ENCODE measurements at places on chromosomes 3 and 15.

DNA sequence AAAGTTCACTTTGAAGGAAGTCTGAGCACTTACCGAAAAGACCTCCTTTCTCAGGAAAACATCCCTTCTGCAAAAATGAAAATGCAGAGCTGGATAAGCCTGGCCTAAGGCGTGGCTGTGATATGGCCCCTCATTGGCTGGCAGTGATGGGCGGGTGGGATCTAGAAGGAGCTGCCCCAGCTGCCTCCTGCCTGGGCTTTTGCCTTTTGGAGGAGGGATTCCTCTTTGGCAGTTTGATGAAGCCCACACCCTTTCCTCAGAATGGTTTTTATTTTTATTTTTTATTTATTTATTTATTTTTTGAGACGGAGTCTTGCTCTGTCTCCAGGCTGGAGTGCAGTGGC is 4.0 kb upstream of the DZIP1L start:
- DNase-seq, result no peak

GRCh38 chr3:102374863-102375634 is 59.8 kb upstream of the ZPLD1 start:
- no peak for DNase-seq

DNA sequence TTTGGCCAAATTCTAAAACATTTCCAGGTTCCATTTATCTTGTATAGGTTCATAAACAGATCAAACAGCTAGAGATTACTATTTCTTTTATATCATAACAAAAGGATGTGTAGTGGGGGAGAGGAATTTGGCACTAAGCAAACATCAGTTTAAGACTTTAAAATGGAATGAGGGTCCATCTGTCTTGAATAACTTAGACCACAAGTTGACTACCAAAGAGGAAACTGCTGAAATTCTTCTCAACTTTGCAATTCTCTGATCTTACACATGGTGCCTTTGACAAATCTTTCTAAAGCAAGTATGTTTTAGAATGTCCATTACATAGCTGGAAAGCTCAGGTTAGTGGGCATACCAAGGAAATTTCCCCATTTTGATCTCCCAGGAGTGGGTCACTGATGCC is 140.5 kb upstream of the ADAMTS9 start:
- DNase-seq, result no peak

- DNase-seq, result no peak
Measured at GRCh38 chr3:152496286-152496685, 227.6 kb downstream of the MBNL1 start.

DNA sequence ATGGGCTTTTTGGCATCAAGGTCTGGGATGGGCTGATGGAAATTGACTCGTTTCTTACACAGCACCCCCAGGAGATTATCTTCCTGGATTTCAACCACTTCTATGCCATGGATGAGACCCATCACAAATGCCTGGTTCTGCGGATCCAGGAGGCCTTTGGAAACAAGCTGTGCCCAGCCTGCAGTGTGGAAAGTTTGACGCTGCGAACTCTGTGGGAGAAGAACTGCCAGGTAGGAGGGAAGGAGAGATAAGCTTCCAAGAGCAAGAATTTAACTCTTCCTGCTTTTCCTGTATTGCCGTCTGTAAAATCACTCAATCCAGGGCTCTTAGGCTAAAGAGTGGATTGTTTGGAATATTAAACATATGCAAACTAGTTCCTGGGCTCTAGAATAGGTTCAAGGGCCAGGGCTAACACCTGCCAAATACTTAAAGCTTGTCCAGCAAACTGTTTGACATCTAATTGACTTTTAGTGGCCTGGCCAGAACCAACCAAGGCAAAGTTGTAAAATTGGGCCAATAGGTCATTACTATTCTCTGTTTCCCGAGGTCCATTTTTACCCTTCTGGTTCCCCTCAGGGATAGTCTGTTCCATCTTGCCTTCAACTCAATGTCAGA is 113.1 kb upstream of the ZBED2 start:
- no peak for DNase-seq

GRCh38 chr15:65423150-65423975 is 616 bp upstream of the IGDCC4 start:
- no peak for DNase-seq

DNA sequence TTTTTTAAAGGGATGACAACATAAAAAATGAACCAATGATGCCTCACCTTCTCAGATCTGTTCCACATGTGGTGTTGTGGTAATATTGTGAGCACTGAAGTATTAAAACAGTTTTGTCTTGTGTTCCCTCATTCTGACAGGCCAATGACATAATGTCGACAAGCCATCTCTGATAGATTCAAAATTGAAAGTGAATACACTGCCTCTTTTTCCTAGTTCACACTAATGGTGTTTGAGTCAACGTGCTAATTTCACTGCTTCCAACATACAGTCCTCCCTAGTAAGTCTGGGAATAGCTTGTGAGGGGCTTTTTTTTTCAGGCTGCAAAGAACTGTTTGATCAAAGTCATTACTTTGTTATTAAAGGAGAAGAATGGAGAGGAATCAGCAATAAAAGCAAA is 82.8 kb downstream of the ROBO2 start:
- DNase-seq, result no peak

DNA sequence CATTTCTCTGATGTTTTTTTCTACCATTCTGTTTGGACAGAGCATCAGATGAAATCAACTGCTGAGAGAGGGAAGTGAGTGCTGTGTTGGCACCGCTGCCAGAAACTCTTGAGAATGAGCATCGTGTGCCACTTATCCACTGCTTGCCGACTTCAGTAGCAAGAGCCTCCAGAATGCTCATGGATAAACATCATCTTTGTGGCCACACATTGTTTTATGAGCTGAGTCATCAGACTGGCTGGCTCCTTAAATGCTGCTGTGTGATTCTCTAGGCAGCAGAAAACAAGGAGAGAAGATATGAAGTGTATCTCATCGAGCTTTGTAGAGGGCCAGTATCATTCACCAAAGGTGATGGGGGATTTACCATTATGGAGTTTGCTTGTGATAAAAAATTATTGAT is 3.4 kb upstream of the DOCK3 start:
- DNase-seq, result no peak

DNA sequence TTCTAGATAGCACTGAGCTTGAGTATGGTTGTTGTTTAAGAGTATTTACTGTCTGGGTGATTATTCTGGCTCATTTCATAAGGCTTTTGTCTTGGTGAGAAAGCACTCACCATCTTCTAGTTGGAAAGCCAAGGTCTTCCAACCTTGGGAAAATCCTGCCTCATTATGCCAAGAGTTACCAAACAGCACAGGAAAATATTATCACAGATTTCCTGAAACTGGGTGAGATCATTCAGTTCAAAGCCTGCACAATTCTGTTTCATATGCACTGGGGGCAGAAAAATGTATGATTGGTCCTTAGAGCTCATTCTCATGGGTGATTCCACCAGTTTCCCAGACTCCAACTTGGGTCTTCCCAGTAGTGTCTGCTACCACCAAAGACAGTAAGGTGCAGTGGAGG is 291.8 kb downstream of the RORA start:
- no peak for DNase-seq

GRCh38 chr3:40185029-40185695 is 124.3 kb upstream of the EIF1B start:
- no peak for DNase-seq

- no peak for DNase-seq
Measured at GRCh38 chr3:4591669-4592068, 98.5 kb downstream of the ITPR1 start.

- DNase-seq, result no peak
Measured at GRCh38 chr3:77171026-77171425, 131.1 kb downstream of the ROBO2 start.

GRCh38 chr15:35168464-35168863 is 83.4 kb upstream of the NANOGP8 start:
- no peak for DNase-seq

- no peak for DNase-seq
Measured at GRCh38 chr15:72751751-72752455, 31.7 kb downstream of the ADPGK start.

DNA sequence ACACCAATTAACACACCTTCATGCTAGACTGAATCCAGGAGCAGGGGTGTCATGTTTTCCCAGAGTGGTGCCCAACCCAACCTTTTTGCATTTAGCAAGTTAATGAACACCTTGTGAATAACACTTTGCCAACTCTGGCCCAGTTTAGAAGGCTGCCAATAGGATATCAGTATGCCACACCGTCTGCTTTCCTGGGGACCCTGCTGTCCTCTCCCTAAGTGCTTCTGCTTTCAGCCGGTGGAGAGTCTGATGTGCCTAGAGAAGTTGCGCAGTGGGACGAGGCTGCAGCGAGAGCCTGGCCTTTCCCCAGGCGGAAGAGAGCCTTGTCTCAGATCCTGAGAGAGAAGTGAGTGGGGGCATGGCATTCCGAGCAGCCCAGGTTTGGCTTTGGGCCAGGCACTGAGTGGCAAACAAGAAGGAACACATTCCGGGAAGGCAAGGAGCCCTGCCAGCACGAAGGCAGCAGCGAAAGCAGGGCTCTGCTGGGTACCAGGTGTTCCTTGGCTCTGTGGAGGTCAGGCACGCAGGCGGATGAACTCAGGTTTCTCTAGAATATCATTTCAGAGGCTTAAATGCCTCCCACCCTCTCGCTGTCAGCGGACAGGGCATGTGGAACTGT is 36.9 kb downstream of the SENP8 start:
- no peak for DNase-seq

GRCh38 chr15:78617516-78617915 is 3.3 kb downstream of the CHRNA3 start:
- DNase-seq, result no peak

- DNase-seq, result no peak
Measured at GRCh38 chr15:57537488-57538264, 54.0 kb upstream of the MYZAP start.

GRCh38 chr3:71752831-71753700 is 589 bp upstream of the GPR27 start:
- DNase-seq, result no peak

DNA sequence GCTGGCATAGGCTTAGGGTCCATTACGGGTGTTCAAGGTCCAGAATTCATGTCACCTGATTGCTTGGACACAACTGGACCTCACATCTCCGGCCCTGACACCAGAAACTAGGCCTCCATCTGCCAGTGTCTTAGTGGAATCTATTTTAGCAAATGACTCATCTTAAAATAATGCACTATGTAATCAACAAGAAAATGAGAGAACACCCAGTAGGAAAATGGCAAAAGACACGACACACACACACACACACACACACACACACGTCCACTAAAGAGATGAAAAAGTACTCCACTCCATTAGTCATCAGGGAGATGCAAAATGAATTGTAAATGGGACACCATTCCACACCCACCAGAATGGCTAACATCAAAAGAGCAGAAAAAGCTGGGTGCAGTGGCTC is 11.2 kb downstream of the APBA2 start:
- DNase-seq, result no peak

DNA sequence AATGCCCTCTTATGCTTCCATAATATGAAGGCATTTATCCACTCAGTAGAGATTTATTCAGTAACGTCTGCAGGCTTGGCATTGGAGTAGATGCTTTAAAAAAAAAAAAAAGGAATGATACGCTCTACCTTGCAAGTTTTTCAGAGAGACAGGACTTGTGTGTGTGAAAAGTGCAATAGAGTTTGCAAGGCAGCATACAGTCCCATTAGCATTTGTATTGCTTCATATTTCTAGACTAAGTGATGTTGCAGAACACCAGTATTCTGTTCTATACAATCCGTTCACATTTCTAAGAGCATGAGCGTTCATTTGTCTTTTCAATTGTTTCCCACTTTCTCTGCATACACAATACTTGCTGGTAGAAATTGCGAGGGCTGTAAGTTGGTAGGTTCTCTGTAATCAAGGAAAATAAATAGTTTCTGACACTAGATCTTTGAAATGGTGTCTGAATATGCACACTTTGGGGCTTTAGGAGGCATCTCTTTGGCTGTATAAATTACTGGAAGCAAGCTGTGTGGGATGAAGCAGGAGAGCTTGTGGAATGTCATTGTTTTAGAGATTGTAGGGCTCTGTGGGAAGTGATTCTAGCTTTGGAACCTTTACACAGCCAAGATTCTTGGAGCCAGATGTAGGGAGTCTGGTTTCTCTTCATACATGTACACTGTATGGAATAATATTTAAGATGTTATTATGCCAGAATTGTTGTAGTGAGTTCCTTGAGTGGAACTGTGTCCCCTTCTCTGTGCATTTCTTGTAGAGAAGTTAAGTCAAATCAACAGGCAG is 262.7 kb downstream of the FEZF2 start:
- DNase-seq, result no peak

- no peak for DNase-seq
Measured at GRCh38 chr3:169746924-169747323, 17.9 kb downstream of the TERC start.

DNA sequence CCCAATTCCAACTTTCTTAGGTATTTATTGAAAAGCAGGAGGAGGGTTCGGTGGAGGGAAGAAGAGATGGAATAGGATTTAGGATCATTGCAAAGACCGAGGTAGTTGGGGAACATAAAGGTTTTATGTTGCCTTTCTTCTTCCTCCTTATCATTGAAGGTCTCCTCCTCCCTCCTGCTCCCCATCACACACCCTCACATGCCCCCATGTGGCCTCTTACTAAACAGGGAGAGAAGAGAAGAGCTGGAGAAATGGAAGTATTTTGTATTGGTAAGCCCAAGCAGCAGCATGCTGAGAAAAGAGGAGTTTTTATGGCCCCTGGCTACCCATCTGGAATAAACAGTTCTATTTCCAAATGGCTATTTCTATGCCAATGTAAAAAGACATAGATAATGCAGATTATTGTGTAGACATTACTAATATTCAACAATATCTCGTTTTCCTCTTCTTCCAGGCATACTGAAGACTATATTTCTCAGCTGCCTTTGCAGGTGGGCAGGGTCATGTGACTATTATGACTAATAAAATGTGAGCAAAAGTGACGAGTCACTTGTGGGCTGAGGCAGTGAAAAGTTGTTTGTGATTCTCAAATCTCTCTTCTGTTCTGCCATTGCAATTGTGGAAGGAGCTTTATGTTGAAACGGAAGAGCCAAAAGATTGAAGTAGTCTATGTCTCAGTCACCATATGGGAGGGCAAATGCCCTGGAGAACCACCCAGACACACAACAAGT is 5.2 kb upstream of the GPR176 start:
- DNase-seq, result no peak

- no peak for DNase-seq
Measured at GRCh38 chr3:196813903-196814302, 53.8 kb upstream of the SENP5 start.

GRCh38 chr15:65936282-65936681 is 67.0 kb downstream of the RAB11A start:
- DNase-seq, result no peak

DNA sequence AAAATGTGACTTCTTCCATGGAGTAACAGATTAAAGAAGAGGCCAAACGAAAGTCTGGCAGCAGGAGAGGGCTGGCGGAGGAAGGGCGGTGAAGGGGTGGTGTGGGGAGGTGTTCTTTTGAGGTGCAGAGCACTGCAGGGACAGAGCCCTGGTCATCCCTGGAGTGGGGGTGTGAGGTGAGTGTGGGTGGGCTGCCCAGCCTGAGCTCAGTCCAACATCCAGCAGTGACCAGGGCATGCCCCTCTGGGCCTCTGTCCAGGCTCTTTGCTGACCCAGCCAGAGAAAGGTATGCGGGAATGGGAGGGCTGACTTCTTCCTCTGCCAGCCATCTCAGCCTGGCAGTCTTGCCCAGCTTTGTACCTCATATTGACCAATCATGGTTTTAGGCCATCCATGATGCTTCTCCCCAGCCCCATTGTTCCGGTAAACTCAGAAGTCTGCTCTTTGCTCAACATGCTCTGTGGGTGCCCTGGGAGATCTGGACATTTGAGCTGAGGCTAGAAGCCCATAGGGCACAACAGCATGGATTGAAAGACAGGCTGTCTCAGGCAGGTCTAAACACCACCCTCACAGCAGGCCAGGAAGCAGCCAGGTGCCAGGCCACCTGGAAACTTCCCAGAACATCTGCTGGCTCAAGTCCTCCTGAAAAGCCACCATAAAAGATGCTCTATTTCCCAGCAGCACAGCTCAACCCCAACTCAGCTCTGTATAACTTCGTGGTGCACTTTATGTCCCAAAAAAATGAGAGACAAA is 25.9 kb upstream of the CXCR6 start:
- DNase-seq, result no peak
